ENCODE measurements at places on chromosomes 7 and 10.

GRCh38 chr7:134485203-134485602, 26.3 kb upstream of the AKR1B1 start:
- no peak for DNase-seq

DNA sequence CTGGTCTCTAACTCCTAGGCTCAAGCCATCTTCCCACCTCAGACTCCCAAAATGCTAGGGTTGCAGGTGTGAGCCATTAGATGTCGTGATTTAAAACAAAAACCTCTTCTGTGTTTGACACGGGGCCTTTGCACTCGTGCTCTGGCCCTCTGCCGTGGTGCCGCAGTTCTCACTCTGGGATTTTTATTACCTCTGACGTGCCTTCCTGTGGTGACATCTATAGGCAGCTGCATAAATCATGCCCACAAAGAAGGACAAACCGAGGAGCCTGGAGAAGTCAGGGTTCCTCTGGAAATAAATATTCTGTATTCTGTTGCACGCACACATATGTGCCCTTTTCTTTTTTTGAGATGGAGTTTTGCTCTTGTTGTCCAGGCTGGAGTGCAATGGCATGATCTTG, 25.9 kb upstream of the OCM start:
- DNase-seq: no peak

DNA sequence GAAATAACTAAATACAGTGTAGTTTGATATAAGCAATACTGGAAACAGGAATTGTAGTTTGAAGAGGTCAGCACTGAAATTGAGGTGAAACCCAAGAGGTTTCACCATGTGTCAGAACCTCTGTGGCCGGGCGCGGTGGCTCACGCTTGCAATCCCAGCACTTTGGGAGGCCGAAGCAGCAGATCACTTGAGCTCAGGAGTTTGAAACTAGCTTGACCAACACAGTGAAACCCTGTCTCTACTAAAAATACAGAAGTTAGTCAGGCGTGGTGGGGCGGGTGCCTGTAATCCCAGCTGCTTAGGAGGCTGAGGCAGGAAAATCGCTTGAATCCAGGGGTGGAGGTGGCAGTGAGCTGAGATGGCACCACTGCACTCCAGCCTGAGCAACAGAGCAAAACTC, 13.7 kb downstream of the AHCYL2 start:
- no peak for DNase-seq

DNA sequence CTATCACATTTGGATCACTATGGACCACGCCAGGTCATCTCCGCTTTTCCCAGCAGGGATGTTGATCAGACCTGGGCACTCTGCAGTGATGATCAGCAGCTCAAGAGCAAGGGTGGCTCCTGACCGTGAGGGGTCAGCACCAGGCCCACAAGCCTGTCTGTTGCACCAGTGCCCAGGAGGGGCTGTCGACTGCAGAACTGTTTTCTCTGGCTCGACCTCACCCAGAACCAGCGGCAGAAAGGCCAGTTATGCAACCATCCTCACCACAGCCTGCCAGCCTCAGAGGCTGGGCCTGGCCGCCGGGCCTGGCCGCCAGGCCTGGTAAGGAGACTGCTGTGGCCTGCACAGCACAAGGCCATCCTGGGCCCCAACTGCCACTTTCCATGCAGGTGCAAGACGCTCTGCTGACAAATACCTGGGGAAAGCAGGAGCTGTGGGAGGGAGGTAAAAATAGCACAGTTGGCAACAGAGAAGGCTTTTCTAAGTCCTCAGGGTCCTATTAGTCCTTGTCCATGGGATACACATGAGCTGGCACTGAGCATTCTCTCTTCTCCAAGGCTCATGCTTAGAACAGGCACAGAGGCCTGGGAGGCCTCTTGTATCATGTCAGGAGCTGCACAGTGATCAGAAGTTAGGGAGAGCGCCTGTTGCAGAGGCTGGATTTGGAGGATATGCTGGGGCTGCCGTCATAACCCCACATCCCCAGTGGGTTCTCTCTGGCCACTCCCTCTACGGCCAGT, 17.5 kb downstream of the KCNMA1 start:
- no peak for DNase-seq

- no peak for DNase-seq
Measured at GRCh38 chr10:63007112-63007511, 126.0 kb upstream of the NRBF2 start.

- DNase-seq: no peak
Measured at GRCh38 chr10:3493621-3494020, 291.4 kb downstream of the KLF6 start.

DNA sequence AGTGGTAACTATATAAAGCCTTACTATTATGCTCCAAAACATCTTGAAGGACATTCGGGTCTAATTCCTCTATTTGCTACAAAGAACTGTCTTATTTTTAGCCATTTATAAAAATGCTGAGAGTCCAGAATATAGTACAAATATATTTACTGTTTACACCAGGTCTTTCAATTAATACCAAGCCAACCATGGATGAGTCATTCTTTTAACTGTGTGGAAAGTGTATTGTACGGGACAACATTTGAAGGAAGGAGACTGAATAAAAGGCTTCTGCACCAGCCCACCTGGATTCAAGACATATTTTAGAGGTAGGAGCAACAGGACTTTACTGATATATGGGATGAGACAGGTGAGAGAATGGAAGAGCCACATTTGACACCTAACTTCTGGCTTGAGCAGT, 35.4 kb downstream of the MASTL start:
- DNase-seq: no peak
